ENCODE measurements at places on chromosomes 5 and 9.

DNA sequence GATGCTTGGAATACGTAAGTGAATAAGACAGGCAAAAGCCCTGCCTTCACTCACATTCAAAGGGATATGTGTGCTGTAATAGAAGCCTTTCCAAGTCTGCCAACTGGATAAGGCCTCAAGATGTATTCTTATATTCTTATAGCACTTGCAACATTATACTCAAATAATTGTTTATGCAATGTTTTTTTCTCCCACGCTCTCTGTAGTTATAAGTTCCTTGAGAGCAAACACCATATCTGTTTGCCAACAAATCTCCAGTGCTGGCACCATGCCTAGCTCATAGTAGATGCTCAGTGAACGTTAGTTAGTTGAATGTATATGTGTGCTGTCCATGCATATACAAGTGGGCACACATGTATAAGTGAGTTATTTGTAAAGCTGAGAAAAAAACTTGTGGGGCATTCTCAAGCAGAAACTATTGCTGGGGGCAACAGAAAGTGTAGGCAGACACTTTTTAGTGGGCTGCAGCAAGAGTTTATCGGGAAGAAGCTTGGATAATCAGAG, 125.1 kb downstream of the RPS23 start:
- no peak for DNase-seq

DNA sequence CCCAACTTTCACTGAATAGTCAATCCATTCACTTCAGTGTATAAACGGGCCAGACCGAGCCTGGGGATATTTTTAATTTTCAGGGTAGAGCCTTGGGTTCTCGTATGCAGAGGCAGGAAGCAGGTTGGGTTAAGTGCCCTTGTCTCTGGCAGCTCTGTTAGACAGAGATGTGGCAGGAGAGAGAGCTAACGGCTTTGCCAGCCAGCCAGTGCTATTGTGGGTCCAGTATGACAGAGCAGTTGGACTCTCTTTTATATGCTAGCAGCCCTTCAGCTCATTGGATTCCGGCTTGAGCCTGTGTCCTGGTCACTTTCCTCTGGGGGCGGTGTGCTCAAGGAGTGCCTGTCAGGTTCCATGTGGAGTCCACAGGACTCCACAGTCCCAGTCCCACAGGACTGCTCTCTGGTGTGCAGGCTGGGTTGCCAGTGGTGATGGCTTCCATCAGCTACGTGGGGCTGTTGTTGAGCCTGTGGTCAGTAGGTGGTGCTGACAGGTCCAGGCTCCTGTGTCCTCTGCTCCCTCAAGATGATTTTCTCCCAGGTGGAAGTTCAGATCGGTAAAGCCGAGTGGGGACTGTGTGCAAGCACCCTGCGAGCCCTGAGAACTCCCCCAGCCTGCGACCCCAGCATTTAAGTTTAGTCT, 14.3 kb downstream of the CLTA start:
- no peak for DNase-seq

GRCh38 chr9:130513078-130513477, 66.3 kb upstream of the FUBP3 start:
- no peak for DNase-seq

DNA sequence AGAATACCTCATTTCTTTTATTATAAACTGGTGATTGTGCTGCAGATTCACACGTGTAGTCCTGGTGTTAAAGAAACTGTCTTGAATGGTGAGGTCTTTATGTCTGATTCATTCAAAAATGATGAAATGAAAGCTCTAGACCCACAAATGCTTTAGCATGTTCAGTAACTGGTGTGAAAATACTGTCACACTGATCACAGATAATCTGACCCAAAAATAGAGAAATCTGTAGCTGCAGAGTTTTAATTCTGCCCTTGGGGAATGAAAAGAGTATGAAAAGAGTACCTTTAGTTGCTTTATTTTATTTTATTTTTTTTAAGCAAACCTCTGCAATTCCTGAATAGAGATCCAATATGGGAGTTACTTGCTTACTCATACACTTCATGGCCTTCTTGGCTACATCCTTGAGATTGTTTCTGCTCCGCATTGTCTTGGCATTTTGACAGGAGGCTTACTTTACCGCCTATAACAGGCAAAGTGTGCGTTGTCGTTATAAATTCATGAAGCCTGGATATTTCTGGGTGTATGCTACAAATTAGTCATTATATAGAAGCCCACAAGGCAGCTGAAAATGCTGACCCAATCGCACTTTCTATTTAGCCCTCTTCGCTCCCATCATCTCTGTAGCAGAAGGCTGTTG, 2.7 kb downstream of the RGMB start:
- no peak for DNase-seq

DNA sequence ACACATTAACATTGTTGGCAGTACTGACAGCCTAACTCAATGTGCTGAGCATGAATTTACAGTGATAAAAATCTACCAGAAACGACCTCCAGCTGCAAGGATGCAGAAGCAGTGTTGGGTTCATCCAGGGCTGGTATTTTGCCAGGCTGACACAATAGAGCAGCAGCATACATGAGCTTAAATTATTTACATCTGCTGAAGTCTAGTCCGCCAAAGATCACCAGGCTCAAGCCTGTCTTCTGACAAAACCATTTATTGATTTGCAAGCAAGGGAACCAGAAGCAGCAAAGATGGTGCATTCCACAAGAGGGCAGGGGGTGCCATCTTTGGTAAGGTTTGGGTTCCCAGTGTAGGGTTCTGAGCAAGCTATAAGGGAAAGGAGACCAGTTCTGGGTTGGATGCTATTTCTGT, 8.7 kb upstream of the C5orf34 start:
- DNase-seq, result no peak
